ENCODE measurements at places on chromosomes 12 and 14.

DNA sequence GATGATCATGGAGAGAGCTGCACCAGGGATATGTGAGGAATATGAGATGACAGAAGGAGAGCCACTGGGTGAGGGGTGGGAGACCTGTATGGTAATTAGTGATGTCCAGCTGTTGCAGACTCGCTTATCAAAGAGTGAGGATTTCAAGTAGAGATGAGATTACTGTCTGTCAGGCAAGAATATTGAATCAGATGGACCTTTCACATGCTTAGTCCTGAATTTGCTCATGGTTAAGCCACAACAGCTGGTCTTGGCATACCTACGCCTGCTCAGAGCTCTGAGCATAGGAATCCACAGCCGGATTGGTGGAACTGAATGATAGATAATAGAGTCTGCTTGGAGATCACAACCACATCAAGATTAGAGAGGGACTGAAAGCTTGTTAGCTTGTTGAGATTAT is 115.2 kb upstream of the ARHGAP5 start:
- no peak for DNase-seq

DNA sequence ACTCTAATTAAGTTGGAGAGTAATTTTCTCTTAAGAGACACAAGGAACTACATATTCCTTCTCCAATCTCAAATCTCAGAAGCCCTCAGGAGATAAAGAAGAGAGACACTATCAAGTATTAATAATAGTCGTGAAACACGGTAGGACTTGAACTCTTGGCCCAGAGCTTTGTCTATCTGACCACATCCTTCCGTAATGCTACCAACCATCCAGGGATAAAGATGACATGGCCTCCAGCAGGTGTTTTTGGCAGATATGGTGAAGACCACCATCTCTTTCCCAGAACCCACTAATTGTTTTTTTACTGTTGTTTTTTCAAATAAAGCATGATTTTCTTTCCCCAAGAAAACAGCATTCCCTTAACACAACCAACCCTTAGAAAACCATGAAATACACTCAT is 3.4 kb downstream of the ZNF384 start:
- DNase-seq: no peak

- DNase-seq: peak; percentile 87
Observed at GRCh38 chr12:56007564-56008559, 10.8 kb downstream of the SUOX start.

GRCh38 chr12:20601668-20602280 is 93.4 kb upstream of the SLCO1C1 start:
- DNase-seq: peak; percentile 41

GRCh38 chr12:29067430-29067829 is 81.6 kb upstream of the FAR2 start:
- DNase-seq: no peak

- no peak for DNase-seq
Observed at GRCh38 chr14:100153560-100153959, 5.9 kb downstream of the DEGS2 start.

GRCh38 chr12:122276242-122276641 is 9.9 kb upstream of the VPS33A start:
- no peak for DNase-seq

DNA sequence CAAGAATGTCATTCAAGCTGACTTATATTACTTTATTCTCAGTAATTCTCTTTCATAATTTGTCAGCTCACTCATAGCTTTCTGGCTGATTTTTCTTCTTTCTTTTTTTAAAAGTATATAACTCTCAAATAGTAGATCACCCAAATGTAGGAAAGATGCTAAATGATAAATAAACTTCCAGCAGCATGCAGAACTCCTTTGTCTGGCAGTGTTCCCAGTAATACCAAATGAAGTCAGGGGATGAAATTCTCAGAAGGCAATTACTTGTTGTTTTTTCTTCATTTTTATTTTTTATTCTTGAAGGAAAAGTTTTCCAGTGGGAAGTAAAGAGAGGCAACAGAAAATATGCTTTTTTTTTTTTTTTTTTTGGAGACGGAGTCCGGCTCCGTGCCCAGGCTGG is 133.3 kb upstream of the SLCO1C1 start:
- no peak for DNase-seq

DNA sequence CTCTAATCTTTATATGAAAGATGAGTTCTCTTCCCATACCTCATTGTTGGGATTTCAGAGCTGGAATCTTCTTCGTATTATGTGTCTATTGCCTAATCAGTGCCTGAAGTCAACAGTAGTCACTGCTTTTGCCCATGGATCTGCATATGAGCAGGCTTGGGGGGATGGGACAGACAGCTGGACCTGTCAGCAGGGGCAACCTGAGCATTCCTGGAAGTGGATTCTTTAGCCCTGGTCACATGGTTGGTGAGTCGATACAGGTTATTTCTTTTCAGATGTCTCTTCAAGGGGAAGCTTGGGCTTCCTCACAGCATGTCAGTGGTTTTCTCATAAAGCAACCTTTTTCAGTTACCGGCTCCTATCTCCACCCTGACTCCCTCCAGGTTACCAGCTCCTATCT is 97.3 kb upstream of the RBM19 start:
- no peak for DNase-seq

DNA sequence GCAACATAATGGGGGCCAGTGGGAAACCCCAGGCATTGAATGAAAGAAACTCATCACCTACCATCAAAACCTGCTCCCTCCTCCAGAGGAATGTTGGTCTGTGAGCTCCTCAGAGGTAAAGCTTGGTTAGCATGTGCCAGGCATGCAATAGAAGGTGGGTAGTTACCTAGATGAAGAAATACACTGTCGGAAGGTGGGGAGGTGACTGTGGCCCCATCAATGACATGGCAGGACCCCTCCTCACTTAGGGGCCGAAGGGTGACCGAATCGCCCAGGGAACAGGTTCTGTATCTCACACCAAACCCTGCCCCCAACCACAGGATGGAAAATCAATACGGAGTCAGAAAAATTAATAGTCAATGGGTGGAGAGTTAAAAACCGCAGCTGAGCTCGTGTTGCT is 135.6 kb downstream of the BCL11B start:
- no peak for DNase-seq

- no peak for DNase-seq
Observed at GRCh38 chr12:103318566-103318965, 177.2 kb downstream of the C12orf42 start.

DNA sequence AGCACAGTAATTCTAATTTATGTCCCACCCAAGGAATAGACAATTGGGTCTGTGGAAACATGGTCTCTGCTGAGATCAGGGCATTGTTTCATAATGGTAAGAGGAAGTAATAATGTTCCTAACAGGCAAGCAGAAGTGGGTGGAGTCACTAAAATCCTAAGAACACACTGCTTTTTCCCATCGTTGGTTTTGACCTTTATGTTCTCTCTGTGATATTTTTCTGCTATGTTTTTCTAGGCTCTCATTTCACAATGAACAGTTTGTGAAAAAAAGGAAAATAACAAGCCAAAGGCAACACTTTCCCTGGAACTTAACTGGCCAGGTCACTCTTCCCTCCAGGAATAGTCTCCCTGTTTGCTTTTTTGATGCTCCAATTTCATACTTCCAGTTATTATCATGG is 80.6 kb upstream of the OVCH1 start:
- no peak for DNase-seq

DNA sequence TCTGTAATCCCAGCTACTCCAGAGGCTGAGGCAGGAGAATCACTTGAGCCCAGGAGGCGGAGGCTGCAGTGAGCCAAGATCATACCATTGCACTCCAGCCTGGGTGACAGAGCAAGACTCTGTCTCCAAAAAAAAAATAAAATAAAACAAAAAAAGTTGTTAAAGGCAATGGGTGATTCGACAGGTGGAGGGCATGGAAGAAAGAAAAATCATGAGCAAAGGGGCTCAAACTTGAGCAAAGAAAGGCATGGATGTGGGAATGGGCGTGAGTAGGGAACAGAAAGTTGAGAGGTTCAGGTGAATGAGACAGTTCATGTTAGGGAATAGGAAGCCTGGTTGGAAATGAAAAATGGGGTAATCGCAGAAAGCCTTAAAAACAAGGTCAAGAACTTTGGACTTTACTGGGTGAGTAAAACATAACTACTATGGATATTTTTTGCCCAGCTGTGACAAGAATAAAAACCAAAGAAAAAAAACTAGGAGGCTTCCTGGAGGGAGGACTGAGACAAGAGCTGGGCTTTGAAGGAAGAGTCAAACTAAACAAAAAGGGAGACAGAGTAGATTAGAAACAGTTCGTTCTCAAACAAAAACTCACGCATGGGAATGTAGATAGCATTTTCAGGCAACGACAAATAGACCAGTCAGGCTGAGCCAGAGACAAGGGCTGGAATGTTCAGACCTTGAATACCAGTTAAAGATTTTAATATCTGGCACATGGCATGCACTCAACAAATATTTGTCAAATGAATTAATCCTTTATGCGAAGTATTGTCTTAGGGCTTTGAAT is 18.8 kb downstream of the PYM1 start:
- peak; percentile 42 for DNase-seq

DNA sequence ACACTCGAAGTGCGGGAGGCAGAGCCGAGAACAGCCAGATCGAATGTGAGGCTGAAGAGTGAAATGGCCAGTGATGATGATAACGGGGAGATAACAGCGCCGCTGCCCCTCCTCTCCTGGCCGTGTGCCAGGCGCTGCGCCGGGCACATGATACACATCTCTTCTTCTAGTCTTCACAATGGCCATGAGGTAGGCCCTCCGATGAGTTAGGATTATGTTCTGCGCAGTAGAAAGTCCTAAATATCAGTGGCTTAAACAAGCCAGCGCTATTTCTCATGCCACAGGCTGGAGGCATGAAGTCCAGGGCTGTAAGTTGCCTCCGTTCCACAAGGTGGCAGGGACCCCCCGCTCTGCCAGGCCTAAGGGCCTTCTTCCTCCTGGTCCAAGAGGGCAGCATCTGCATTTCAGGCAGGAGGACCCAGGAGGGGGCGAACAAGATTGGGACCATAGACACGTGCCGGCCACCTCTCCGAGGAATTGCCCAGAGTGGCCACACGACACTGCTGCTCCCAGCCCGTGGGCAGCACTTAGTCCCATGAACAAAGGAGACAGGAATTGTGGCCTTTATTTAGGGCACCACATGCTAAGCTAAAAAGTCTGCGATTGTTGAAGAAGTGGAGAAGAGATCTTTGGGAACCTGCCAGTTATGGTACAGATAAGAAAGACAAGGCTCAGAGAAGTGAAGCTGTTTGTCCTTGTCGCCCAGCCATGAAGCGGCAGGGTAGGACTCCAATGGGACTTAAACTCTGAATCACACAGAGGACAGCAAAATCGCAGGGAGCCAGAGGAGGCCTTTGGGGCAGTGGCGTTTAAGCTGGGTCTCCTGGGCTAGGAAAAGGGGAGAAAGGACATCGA is 10.9 kb upstream of the HVCN1 start:
- DNase-seq: no peak

DNA sequence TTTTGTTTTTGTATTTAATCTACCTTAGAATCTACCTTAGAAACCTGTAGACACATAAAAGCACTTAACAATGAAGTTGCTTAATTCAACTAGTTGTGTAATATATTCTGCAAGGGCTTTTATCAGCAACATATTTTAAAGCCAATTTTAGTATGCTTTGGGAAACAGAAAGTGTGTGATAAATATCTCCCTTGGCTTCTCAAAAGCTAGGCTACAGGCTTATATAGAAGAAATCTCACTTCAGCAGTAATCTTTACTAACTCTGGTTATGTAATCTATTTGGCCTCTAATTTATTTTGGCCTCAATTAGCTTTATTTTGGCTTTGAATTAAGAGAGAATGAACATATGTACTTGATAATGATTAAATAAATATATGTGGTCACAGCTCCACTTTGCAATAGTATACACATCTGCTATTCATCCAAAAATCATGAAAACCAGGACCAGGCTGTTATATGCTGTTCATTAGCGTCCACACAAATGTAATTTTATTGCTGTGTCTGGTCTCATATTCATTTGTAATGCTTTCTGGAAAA is 37.2 kb downstream of the LRP6 start:
- no peak for DNase-seq

DNA sequence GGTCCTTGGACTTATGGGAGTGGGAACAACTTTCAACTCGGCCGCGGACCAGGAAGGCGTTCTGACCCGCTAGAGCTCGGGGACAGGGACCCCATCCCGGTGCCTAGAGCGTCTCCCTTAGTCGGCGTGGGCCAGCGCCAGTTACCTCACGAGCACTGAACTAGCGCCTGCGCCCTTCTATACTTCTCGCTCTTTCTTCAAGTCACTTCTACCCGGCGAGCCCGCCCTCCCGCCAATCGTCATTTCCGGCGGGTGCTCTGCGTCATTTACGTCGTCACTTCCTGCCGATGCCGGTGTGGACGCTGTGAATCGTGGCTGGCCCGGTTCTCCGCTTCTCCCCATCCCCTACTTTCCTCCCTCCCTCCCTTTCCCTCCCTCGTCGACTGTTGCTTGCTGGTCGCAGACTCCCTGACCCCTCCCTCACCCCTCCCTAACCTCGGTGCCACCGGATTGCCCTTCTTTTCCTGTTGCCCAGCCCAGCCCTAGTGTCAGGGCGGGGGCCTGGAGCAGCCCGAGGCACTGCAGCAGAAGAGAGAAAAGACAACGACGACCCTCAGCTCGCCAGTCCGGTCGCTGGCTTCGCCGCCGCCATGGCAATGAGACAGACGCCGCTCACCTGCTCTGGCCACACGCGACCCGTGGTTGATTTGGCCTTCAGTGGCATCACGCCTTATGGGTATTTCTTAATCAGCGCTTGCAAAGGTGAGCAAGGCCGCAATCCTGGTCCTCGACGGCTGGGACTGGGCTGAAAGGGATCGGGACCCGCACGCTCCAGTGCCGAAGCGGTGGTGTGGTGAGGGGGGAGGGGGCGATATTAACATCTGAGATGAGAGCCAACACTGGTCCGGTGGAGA is at the start of gene STRAP:
STRAP (plus strand) TSS at position 270 of the 854 bp plus-strand sequence; CDS start at position 591, 321 bp downstream.
- DNase-seq: peak; percentile 94

All from GM03348 (cell line).